ENCODE measurements at places on chromosomes 13 and 19.

GRCh38 chr19:11079999-11080398, 9.3 kb upstream of the LDLR start:
- no peak for DNase-seq

- no peak for DNase-seq
These were observed 492.9 kb downstream of the PCDH20 start for GRCh38 chr13:60922576-60923231.

- no peak for DNase-seq
These were observed 90.2 kb downstream of the GPC6 start for GRCh38 chr13:93316841-93317240.

DNA sequence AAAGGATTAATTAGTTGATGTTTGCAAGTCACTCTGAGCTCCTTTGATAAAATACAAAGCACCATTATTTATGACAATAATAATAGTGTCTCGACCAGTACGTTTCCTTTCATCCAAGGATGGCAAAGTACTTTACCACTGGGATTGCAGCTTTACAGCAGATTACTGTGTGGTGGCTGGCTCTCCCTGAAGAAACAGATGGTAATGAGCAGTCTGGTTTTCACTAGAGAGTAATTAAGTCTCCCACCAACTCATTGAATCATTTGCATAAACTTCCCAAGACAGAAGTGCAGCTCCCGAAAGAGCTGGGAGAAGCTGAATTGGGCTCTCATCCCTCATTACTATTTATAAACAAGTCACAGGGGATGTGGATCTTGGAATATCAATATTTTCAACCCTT, 48.7 kb downstream of the KLF5 start:
- no peak for DNase-seq

- no peak for DNase-seq
These were observed at the start of gene LMO7 for GRCh38 chr13:75635828-75636435. TSS of gene LMO7 (plus strand) at chr13:75636330. CDS start at chr13:75636658, 328 bp downstream.

GRCh38 chr19:1132552-1133383, 29.0 kb downstream of the GPX4 start:
- DNase-seq: no peak

- DNase-seq: no peak
These were observed 51.5 kb downstream of the MCF2L start for GRCh38 chr13:113020323-113021080.
